ENCODE measurements at places on chromosomes 1 and 21.

DNA sequence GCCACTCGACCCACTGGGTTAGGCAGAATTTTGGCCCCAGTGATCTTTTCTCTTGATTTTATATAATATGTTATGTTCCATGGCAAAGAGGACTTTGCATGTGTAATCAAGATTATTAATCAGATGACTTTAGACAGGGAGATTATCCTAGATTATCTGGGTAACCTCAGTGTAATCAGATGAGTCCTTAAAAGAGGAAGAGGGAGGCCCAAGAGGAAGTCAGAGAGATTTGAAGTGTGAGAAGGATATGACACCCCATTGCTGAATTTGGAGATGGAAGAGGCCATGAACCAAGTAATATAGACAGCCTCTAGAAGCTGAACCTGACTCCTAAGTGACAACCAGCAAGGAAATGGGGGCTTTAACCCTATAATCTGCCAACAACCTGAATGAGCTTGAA, 117.1 kb upstream of the CSF3R start:
- DNase-seq: no peak

DNA sequence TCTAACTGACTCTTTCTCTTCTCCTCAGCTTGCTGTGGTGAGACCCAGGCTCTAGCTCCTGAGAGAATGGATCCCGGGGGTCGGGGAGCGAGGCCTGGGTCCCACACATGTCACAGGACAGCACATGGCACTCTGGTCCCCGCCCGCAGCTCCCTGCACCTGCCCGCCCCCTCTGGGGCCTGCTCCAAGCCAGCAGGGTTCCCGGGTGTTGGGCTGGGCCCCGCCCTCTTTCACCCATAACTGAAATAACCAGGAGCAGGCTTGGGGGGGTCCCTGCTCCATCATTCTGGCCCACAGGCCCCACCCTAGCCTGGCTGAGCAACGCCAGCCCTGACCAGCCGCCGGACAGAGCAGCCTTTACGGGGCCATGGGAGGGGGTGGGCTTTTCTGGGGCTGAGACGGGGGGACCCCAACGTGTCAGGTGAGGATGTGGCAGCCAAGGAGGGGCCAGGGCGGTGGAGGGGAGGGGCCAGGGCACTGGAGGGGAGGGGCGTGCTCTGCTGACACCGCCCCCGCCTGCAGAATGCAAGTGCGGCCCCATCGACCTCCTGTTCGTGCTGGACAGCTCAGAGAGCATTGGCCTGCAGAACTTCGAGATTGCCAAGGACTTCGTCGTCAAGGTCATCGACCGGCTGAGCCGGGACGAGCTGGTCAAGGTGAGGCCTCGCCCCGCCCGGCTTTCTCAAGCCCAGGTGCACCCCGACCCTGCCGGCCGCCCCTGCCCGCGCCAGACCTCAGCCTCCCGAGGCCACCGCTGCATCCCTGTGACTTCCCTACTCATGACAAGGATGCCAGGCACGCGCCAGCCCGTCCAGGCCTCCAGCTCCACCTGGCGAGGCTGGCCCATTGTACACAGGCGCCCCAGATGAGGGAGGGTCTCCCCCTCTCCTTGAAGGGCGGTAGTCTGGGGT, 19.4 kb downstream of the COL6A1 start:
- DNase-seq: no peak

GRCh38 chr1:185401019-185401418, 84.0 kb upstream of the IVNS1ABP start:
- DNase-seq: peak; percentile 45

DNA sequence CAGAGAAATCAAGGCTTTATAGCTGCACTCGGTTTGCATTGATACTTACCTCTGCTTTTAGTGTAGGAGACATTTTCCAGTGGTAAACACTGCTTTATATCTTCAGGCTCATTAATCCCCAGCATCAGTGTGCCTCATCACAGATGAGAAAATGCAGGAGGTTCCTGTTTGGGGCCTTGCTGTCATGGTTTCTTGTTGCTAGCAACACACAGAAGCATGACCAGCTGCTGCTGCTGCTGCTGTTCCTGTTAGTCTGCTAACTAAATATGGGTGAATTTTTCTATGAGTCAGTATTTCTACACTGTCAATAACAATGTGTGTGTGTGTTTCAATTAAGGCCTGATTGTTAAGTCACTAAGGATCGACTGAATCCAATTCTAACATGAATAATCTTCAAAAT, 85.8 kb upstream of the RGS1 start:
- no peak for DNase-seq

DNA sequence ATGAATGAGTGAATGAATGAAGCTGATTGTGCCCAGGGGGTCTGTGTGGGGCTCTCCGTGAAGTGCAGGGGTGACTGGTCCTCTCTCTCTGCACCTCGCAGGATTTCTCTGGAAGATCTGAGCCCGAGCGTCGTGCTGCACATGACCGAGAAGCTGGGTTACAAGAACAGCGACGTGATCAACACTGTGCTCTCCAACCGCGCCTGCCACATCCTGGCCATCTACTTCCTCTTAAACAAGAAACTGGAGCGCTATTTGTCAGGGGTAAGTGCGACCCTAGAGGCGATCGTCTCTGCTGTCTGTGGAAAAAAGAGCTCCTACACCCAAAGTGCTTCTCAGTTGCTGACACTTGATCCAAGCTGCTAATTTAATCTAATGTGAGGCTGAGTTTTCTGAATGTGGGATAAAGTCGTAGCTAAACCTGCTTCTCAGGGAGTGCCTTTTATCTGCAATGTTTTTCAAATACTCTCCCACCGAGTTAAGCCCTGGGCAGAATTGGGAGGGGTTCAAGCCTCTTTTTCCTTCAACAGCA, 101.7 kb downstream of the HUNK start:
- no peak for DNase-seq

DNA sequence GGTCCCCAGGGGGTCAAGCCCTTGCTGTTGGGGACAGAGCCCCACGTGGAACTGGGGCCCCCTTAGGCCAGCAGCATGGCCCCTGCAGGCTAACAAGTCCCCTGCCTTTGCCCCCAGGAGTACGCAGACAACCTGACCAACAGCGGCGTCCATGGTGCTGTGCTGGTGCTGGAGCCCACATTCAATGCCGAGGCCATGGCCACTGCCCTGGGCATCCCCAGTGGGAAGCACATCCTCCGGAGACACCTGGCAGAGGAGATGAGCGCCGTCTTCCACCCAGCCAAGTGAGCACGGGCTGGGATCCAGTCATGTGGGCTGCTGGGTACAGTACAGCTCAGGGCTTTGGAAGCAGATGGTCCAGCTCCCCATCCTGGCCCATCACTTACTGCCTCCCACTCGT, 49.6 kb upstream of the TMEM51 start:
- DNase-seq: no peak

- DNase-seq: no peak
These were observed 23.0 kb upstream of the PIGC start for GRCh38 chr1:172466795-172467407.

GRCh38 chr1:232303222-232303620, 326.7 kb downstream of the SIPA1L2 start:
- DNase-seq: no peak

- no peak for DNase-seq
These were observed 613 bp upstream of the GPATCH4 start for GRCh38 chr1:156601892-156602291.

DNA sequence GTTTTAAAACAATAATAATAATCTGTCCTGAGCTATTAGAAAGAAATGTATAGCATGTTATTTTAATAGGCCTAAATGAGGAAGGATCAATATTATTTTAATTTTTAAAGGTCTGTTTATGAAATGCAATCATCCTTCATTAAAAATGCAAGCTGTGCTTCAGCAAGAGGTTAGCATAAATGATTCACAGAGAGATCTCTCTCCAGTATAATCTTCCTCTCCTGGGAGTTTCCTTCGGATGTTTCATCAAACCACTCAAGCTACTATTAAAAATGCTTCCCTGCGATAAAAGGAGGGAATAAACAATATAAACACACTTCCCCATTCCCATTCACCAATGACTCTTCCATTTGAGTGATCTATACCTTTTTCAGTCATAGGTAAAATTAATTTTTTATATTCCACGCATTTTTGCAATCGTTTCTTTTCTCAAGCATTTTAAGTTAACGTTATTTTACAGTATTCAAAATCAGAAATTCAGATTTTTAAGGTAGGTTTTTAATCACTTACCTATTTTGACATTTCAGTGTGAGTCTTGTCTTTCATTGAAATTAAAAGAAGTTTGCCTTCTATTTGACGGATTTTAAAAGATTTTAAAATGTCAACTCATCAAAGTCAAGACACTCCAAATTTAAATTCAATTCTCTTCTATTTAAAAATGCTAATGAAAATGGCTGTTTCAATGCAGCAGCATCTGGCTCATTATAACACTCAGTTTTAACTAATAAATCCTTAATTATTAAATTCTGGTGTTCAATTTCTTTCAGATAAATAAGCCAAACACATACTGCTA, 64.3 kb downstream of the RERE start:
- no peak for DNase-seq

DNA sequence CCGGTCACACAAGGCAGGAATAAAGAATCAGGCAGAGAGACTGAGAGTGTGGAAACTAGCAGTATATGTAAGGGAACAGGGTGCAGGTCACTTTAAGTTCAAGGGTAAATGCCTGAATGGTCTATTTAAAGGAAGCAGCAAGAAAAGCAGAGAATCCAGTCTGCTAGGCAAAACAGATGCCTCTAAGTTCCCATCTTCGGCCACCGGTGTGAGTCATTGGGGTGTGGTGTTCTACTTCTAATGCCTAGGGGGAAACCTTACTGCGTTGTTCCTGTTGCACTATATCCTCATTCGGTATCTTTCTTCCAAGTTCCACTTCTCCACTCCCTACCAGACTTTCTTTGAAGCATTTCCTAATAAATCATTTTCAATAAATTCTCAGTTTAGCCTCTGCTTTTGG, 259.9 kb downstream of the HHIPL2 start:
- no peak for DNase-seq

GRCh38 chr1:6489383-6489765, 2.1 kb downstream of the PLEKHG5 start:
- DNase-seq: no peak

DNA sequence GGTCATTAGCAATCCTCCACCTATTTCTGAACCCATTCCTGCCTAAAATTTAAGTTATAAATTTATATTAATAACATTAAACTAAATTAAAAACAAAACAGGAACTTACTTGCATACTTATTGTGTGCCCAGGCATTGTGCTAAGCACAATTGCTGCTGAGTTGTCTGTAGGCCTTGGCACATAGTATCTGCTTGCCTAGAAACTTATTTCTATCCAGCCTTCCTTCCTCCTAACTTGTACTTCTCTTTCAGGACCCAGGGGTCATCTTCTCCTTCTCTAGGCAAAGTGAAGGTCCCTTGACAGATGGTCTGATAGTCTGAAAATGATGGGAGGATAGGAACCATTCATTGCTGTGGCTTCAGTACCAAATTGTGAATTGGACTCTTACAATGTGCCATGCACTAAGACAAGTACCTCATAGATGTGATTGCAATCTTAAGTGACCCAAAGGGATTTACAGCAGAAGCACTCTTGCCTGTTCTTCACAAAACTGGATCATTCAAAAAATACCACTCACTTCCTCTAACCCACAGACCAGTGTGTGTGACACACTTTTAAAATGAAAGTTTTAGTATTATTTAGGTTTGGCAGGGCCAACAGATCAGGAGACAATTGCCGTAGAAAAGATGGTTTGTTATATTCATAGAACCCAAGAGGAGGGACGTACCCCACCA, 10.3 kb upstream of the CD101 start:
- no peak for DNase-seq

- no peak for DNase-seq
These were observed 3.4 kb upstream of the FAM131C start for GRCh38 chr1:16076865-16077238.

DNA sequence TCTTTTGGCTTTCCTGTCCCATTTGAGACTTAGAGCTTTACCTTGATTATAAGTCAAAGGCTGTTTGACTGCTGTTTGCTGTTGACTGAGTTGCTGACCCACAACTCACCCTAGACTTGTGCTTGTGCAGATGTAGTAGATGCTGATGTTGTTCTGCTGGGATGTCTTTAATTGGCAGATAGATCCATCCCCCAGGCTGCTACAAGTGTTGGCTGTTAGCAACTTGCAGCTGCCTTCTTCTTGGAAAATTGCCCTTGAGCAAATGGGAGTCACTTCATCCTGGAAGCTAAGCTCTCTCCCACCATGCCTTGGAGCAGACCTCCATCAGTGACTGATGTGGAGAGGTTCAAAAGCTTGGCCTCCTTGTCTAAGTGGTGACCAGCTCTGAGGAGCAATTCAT, 139.3 kb upstream of the KIAA0040 start:
- DNase-seq: no peak

DNA sequence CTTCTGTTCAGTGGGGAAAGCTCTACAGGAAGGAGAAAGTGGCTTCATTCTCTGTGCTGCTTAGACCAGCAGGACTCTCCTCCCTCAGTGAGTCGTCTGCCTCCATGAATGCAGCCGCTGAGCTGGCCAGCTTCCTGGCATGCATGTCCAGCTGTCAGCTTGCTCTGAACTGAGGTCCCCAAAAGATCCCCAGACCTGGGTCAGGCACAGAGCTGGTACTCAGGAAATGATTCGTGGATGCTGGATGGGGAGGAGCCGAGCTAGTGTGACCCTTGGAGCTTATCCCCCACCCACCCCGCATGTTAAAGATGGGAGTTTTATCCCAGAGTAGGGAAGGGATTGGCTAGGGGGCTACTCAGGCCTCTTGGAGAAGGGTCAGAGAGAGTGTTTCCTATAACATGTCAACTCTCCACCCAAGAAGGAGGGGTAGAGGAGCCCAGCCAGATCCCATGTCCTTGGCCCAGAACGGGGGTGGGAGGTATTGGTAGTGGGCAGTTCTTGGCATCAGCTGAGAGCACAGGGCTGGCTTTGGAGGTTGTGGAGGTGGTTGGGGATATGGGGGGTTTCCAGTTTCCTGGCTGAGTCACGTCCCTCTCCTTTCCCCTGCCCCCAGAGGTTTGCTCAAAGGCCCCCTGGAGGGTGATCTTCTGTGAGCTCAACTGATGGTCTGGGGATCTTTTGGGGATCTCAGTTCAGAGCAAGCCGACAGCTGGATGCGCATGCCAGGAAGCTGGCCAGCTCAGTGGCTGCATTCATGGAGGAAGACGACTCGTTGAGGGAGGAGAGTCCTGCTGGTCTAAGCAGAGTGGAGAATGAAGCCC, 110.1 kb downstream of the FOXD2 start:
- no peak for DNase-seq

DNA sequence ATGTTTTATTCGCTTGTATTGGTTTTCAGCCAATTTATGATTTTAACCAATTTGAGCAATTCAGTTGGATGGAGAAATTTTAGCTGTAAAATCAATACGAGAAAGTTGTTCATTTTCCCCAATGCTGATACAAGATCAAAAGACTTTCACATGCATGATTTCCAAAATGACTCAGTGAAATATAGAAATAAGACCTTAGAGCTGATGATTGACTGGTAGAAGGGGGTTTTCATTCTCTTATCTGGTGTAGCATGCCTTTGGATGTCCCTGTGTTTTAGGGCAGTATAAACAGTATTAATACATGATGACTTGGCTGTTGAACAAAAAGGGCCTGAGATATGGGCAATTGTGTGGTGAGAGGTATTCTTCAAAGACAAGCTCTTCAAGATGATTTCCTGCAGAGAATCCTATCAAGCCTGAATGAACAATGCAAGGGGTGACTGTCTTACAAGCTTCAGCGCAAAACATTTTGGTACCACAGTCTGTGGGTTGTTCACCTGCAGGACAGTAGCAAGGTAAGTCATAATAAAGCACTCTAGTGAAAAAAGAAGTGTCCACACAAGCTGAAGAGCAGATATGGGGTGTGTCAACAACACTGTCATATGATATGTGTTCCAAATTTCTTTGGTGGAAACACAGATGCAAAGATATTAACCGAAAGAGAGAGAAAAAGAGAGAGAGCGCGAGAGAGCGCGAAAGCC, 156.2 kb downstream of the TNFSF18 start:
- no peak for DNase-seq
